ENCODE measurements at places on chromosomes 3 and 15.

DNA sequence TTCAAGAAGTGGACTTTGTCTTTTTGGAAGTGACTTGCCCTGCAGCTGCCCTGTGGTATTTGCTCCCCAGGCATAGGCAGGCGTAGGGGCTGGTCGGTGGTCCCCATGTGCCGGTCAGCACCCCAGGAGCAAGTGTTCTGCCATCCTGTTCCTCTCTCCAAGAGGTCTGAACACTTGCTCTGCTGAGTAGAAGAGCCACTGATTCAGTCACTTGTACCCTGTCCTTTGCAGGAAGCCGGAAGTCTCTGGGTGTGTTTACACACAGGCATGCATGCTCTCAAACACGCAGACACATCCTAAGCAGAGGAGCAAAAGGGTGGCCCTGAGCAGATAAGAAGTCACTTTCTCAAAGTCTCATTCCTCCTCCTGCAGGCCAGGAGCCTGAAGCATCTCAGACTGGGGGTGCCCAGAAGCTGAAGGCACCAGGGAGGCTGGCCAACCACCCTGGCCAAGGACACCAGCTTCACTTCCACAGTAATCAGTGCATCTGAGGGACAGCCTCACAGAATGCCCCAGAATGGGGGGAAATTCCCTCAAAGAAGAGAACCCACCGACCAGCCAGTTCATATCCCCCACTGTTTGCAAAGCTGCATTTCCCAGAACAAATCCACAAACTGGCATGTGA is 88.7 kb upstream of the POMGNT2 start:
- no peak for DNase-seq

DNA sequence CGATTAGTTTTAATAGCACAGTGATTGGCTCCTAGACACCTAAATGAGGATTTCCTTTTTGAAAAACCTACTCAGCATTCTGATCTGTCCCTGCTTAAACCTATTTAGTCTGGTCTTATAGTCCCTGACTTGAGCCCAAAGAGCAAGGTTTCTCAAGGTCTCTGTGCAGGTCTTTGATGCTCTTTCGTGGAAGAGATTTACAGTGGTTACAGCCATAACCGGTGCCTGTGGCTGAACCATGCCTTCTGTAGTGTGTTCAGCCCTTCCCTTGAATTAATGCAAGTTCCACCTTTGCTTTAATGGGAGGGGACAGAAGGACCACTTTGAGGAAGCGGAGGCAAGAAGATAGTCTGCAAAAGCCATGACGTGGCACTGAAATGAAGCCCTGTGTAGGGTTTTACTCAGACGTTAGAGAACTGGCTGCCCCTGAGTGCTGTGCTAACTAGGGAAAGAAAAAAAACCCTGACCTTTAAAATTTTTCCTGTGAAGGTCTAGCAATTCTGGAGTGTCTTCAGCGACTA is 43.0 kb downstream of the ZBTB38 start:
- DNase-seq = no peak

- DNase-seq = no peak
Measured at GRCh38 chr3:71785532-71786216, 726 bp upstream of the PROK2 start.

DNA sequence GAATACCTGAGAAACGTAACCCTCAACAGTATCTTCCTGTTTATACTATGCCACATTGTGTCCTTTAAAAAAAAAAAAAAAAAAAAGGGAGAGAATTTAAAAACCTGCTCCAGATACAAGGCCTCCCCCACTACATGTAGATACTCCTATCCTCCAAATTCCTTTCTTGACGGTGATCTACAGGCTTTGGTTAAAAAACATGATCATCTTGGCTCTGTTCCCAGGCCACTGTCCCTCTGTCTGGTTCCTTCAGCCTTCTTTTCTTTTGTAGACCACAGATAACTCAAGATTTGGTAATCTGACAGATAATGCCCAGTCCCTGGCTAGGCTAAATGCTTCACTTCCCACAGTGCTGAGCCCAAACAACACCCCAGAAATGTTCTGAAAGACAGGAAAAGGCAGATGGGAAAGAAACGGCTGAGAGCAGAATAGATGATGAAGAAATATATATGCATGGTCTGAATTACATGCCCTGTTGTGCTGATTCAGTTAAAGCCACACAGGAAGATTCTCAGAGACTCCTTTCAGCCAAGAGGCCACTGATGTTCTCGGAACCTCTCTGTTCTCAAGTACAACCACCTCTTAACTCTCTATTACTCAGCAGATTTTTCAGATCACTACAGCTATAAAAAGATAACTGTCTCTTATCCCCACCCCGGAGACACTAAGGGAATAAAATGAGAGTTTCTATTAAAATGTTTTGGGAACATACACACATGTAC is 48.3 kb downstream of the NPTN start:
- DNase-seq = no peak

DNA sequence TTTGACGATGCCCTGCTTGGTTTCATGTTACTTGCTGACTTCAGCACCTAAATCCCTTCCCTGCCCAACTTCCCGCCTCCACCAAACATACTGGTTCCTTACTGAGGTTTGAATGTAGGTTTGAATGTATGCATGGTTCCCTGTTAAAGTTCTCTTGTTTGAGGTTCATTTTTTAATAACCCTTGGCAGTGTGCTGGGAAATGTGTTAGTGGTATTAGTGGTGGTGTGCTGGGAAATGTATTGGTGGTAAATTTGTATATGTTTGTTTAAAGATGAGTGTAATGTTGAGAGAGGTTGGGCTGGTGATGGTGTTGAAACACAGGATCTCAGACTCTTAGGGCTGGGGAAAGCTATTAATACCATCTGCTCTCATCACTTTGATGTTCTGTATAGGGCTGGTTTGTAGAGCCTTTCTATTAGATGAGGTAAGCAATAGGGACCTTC is 392.7 kb downstream of the PTPRG start:
- no peak for DNase-seq

DNA sequence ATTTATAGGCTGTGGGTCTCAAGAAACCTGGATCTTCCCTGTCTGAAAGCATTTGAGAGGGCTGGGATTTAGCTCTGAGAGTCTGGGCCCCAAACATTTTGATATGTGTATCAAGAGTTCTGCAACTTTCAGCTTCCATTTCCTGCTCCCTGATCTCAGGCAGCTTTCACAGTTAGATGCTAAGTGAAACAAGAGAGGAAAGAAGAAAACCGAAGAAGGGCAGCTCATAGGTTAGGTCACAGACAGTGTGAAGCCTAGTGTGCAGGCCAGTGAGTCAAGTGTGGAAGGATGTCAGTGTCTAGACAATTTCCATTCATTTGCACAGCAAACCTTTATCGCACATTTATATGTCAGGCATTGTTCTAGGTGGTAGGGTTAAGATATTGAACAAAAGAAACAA is 173.6 kb upstream of the PROK2 start:
- no peak for DNase-seq

DNA sequence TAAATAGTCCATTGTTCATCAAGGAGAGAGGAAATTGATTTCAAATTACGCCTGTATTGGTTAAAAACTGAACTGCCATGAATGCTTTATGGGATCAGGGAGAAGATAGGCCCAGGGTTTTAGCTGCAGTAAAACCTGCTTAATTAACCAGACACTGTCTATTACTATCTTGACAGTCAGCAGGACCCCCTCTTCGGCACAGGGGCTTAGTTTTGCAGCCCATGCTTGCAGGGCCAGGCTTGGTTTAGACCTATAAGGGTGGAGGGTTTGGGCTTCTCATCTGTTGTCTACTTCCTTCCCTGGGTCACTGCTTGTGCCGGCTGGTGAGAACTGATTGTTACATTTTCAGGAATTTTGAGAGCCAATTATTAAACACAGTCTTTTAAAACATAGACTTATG is 41.1 kb downstream of the PTPRG start:
- no peak for DNase-seq

DNA sequence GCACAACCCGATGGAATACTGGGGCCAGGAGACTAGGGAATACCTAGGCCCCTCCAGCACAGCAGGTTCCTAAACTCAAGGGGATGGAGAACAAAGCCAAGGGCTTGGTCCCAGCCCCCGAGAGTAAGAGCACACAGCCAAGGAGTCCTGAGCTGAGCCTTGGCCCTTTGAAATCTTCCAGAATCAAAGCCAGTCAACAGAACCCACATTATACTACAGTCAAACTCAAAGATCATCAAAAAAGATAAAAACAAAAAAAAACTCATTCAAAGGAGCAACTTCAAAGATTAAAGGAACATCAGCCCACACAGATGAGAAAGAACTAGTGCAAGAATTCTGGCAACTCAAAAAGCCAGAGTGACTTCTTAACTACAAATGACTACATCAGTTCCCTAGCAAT is 217.0 kb downstream of the ISL2 start:
- no peak for DNase-seq

DNA sequence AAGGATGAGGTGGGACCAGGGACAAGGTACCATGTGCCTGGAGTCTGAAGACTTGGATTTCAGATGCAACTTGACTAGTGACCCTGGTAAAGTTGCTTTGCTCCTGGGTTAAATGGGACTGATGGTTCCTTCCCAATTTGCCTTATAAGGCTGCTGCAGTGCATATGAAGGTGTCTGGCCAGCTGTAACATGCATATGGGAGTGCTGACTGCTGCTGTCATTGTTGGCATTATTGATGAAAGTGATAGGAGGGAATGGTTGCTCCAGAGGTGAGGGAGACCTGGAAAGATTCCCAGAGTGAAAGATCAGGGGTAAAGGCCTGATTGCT is 20.5 kb downstream of the CYP8B1 start:
- DNase-seq = no peak

- DNase-seq = no peak
Measured at GRCh38 chr3:191244242-191244867, 45.3 kb downstream of the OSTN start.

- no peak for DNase-seq
Measured at GRCh38 chr3:37540786-37541185, 320.9 kb upstream of the CTDSPL start.

- no peak for DNase-seq
Measured at GRCh38 chr3:110984456-110985250, 87.0 kb upstream of the NECTIN3 start.

DNA sequence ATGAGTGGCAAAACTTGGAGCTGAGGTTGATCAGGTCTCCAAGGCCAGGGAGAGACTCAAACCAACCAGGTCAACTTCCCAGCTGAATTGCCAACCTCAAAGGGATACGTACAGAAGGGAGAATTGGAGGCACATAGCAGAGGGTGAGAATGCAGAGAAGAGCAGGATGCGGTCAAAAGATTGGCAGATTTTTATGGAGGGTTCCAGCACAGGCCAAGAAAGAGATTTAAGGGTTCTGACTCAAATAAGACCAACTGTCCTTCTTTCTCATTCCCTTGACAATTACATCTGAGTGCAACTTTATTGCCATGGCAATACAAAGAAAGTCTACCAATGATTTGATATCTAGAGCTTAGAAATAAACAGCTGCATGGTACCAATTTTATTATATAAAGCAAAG is 33.2 kb downstream of the SCG5 start:
- no peak for DNase-seq

DNA sequence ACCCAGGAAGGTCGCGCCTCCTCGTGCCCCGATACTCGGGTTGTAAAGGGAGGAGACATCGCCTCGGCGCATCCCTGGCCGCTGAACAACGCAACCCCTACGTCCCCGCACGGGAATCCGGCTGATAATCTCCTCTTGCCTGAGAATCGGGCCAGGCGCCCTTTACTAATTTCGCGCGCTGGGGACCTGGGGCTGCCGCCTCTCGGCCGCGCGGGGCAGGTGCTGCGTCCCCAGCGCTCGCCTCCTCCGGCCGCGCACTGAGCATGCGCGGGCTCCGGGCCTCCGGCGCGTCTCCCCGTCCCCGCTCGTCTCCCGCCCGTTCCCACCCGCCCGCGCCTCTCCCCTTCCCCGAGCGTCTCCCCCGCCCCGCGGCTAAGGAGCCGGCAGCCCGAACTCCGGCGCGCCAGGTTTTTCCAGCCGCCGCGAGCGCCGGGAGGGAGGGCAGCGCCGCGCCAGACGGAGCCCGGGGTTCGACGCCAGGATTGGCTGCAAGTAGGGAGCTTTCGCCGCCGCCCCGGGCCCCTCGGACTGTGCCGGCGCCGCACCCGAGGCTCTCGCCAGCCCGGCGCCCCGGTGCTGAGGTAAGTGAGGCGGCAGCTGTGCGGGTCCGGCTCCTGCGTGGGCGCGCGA is at the start of gene CNTN4:
Gene CNTN4 (plus strand): TSS at position 469 of the 630 bp plus-strand sequence.
- peak; percentile 63 for DNase-seq

DNA sequence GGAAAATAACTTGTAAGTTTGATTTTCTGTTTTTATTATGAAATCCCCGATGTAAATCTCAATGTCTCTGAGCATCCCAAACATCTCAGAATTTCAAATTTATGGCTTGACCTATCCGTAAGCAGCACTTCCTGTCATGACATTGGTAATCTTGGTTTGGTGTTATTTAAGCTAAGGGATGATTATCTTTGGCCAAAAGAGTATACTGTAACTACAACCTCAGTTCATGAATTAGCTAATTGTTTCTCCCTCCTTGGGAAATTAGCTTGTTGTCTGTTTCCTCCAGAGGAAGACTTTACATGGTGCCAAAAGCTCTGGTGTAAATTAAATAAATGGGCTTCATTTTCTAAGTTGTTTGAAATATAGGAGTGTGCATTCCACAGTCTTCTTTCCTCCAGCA is 28.1 kb upstream of the SPRED1 start:
- DNase-seq = no peak

DNA sequence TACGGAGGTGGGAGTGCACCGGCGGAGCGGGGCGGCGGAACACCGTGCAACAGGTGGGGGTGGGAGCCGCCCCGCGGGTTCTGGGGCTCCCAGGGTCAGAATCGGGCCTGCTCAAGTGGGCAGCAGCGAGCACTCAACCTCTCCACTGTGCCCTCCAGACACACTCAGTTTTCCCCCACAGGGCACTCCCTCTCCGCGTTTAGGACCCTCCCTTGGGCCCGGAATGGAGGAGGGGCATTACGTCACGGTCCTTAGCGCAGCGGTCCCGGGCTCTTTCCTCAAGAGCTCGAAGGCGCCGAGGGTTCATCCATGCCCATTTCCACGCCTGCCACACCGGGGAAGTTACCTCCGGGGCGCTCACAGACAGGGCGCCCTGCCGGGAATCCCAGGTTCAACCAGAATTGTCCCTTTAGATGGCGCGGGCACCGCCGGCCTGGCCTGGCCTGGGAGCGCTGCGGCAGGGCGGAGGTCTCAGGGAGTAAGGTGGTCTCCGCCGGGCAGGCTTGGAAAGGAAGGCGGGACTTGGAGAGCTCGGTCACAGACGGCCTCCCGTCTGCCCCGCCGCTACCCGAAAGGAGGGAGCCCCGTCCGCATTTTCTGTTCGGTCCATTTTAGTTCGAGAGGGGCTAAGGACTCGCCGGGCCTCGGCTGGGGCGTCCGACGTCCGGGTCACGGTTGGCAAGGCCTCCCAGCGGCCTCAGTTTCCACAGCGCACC is 5.1 kb downstream of the RNU6-1 start:
- no peak for DNase-seq

- DNase-seq = no peak
Measured at GRCh38 chr3:119524931-119525662, 26.8 kb downstream of the TIMMDC1 start.

DNA sequence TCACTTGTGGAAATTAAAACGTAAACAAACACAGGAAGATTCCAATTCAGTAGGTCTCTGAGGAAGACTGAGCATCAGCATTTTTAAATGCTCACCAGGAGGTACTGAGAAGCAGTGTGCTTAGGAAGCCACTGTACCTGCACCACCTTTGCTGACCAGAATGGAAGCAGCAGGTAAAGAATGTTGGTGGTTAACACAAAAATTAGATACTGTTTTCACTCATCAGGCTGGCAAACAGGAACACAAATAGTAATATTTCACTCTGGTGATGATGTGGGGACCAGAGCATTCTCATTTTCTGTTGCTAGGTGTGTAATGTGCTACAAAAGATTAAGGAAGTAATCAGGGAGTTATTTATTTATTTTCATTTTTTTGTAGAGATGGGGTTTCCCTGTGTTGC is 29.9 kb upstream of the GHSR start:
- no peak for DNase-seq

GRCh38 chr3:136617198-136617597 is 135.0 kb downstream of the STAG1 start:
- no peak for DNase-seq

GRCh38 chr3:55174747-55175146 is 246.9 kb upstream of the LRTM1 start:
- DNase-seq = no peak
